ENCODE measurements at places on chromosomes 1 and 21. TPM values are rescaled to one million over a fixed set of nuclear protein-coding genes. Genes with fewer than 3 reads are reported as not detected.

- no peak for DNase-seq
Observed at GRCh38 chr1:108591466-108591865, 31.6 kb downstream of the EEIG2 start.

GRCh38 chr1:213953806-213954205 lies 34.0 kb upstream of the PROX1 start:
- DNase-seq, result no peak

DNA sequence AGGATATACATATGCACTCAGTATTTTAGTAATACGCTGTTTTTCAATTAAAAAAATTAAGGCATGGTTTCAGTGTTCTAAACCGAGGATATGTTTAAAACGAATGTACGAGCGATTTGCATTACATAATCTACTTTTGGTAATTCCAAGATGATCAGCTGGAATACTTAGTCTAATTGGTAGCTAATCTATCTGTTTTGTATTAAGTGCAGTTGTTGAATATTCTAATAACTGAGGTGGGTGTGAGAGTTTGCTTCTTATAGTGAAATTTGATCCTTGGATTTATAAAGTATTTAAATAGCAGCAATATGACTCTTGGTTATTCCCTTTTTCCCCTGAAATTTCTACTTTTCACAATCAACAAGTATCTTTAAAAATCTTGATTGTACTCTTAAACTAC lies 1.3 kb downstream of the RNF2 start:
- no peak for DNase-seq

DNA sequence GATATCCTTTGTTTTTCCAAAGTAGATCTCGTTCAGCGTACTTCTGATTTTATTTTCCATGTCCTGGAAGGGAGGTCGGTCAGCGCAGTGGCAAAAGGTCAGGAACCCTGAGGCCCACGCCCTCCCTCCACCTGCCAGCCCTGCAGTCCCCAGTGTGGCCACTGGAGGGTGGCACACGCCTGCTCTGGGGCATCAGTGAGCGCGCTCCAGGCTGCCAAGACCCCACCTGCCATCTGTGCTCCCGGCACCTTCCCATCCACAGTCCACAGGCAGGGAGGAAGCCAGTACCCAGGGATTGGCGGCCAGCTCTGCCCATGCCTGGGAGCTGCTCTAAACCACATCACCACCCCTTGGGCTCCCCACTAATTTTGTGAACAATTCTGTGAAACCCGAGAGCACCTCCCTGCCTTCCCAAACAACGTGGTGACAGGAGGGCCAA lies 32.3 kb downstream of the SLC66A1 start:
- no peak for DNase-seq

Gene RHEX
- not detected for total RNA-seq

GRCh38 chr1:163258181-163258580 lies 55.5 kb upstream of the RGS5 start:
- DNase-seq, result no peak

Gene ARHGEF10L
- 27.3 TPM for total RNA-seq

Gene HIVEP3
- total RNA-seq, result 4.5 TPM
